Activated T-cell treated with anti-CD3 and anti-CD28 coated beads, Interleukin-2, amount 50 U/mL, for 48 hours (primary cell): ENCODE measurements at places on chromosomes 5 and 9.

DNA sequence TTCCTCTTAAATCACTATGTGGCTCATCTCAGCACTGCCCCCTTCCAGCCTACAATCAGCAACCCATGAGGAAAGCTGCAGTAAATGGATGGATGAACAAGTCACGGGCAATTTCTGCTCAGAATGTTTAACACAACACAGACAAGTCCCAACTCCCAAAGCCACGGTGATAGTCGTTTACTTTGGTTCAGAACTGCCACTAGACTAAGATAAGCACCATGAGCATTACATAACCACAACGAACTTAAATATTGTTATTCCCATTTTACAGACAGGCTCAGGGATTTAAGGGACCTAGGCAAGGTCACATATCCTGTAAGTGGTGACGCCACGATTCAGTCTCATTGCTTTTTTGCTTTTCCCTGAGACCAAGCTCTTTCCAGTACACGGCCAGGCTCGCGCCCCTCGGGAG, 2.0 kb upstream of the SMIM27 start:
- no peak for DNase-seq

DNA sequence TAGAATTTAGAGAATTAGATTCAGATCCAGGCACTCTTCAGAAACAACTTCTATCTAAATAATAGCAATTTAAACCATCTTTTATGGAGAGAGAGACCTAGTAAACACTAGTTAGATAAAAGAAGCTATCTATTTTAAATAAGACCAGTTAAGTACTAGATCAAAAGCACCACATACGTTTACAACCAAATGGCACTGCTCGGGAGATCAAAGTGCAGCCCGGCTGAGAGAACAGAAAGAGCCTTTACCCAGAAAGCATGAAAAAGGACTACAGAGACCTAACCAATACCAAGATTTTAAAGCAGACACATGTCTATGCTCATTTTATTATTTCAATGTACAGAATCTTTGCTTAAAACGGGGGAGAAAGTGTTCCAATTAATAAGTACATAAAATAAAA, 30.8 kb downstream of the LIX1 start:
- DNase-seq = no peak

DNA sequence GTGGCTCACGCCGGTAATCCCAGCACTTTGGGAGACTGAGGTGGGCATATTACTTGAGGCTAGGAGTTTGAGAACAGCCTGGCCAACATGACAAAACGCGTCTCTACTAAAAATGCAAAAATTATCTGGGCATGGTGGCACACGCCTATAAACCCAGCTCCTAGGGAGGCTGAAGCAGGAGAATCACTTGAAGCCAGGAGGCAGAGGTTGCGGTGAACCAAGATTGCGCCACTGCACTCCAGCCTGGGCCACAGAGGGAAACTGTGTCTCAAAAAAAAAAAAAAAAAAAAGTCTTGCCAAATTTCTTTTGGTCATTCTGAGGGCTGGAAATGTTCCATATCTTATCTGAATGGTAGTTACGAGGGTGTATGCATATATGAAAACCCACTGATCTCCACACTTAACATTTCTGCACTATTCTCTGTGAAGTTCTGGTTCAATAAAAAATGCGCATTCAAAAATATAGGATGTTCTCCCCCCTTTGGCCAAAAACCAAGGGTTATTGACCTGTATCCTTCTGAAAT, 13.5 kb upstream of the NIPAL4 start:
- no peak for DNase-seq

DNA sequence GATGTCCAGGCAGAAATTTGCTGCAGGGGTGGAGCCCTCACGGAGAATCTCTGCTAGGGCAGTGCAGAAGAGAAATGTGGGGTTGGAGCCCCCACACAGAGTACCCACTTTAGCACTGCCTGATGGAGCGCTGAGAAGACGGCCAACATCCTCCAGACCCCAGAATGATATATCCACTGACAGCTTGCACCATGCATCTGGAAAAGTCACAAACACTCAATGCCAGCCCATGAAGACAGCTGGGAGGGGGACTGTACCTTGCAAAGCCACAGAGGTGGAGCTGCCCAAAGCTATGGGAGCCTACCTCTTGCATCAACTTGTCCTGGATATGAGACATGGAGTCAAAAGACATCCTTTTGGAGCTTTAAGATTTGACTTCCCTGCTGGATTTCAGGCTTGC, 426.3 kb upstream of the FAM174A start:
- no peak for DNase-seq

DNA sequence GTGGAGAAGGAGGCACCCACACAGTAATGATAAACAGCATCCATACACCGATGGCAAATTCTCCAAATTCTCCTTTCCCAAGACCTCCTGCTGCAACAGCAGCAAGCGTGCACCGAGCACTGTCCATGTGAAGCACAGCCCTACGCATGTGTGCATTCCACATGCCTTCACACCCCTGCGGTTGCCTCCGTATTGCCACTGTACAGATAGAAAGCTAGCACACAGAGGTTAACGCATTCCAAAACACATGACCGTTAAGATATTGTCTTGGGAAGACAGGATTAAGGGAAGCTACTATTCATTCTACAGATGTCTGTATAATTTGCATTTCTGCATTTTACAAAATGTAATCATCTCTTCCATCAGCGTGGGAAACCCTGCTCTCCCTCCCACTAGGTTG, 6.6 kb downstream of the FLT4 start:
- no peak for DNase-seq

GRCh38 chr5:140131967-140132409, 6.3 kb downstream of the IGIP start:
- peak; percentile 33 for DNase-seq

DNA sequence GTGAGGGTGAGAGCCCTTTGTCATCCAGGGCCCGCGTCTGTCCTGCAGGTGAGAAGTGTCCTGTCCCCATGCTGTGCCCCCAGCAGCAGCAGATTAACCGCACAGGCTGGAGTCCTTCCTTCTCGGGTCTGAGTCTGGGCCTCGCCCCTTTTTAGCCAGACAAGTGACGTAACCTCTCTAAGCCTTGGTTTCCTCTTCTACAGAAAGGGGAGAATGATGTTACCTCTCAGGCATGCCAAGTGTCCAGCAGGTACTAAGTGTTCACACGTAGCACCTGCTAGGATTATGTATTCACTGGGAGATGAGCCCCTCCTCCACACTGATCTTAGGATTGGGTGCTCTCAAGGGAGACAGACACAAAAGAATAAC, 6.9 kb downstream of the NEURL1B start:
- no peak for DNase-seq

- DNase-seq = peak; percentile 75
Measured at GRCh38 chr9:89999534-90000370, 394.9 kb downstream of the GADD45G start.

DNA sequence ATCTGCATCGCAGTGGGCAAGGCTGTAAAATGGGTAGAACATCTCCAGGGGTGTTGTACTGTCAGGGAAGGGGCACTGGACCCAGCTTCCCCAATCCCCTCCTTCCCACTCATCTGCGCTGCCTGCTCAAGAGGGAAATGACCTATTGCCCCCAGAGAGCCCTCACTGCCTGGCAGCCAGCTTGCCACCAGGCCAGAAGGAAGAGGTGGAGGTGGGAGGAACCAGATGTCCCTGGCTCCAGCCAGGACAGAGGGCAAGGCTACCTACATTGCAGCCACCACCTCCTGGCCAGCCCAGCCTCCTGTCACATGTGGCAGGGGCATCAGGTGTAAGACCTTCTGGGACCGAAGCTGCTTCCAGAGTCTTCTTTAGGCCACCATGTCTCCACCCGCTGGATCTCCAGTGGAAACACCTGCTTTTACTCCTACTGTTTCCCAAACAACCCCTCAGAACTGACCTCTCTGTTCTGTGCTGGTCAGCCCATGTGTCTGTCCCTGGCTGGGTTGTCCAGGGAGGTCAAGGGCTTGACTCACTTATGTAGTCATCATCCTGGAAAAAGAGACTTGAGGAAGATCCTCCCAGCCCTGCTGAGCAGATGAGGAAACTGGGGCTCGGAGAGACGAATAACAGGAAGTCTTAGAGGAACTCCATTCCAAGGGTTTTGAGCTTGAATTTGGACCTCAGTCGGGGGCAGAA, 42.3 kb downstream of the JADE2 start:
- no peak for DNase-seq

DNA sequence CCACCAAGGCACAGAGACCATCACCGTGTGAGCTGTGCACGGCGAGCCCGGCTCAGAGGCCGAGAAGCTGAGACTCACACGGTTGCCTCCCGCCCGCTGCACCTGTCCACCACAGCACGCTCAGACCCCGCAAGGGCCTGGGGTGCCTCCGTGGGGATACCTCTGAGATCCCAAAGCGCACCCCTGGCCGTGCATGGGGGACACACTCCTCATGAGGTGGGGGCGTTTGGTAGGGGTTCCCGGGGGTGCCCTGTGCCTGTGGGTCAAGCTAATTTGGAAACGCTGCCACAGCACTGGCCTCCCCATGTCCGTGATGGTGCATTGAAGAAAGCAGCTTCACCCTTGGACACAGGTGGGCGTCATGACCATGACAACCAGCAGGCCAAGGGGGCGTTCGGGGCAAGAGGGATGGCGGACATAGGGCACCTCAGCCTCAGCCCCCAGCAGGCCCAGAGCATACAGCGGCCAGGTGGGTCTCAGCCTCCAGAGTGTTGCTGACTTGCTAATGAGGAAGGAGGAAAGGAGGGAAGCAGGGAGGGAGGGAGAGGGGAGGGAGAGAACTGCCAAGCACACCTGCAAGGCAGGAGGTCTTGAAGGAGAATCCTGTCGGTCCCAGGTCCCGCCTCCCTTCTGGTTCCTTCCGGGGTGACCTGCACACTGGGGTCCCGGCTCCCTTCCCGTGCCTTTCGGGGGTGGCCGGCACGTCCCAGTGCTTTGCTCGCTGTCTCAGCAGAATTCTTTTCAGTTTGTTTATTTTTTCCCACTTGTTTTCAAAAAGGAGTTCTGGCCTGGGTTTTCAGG, 34.7 kb downstream of the GLT6D1 start:
- peak; percentile 9 for DNase-seq
